ENCODE measurements at places on chromosomes 1 and 21.

DNA sequence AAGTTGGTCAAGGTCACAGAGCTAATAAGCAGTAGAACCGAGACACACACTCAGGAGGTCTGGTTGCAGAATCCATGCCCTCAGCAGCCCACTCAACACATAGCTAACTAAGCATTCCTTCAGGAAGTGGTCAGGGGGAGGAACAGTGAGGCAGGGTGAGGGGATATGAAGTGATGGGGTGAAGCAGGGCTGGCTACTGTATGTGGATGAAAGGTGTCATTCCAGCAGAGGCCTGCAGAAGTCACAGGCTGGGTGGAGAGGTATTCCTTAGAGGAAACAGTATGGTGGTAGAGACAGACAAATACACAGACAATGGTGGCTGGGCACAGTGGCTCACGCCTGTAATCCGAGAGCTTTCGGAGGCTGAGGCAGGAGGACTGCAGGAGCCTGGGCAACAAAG is 14.1 kb downstream of the TMCO4 start:
- DNase-seq: no peak

- DNase-seq: no peak
These were observed 175.9 kb downstream of the DPYD start for GRCh38 chr1:97744977-97745376.

GRCh38 chr21:26491663-26492062 is 81.4 kb downstream of the CYYR1 start:
- no peak for DNase-seq

DNA sequence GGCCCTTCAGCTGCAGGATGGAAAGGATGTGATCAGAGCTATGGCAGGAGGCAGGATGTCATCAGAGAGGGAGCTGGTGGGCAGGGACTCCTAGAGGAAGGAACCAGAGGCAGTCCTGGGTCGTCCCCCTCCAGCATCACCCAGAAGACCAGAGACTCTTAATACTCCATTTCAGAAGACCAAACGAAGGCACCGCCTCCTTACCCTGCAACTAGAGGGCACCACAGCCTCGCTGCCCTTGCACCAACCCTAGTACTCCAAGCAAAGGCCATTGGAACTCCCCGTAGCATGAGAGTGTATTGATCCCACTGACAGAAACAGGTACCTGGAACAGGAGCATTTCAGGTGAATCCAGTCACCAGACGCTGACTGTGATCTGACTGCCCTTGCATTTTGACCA is 598.1 kb downstream of the NPHP4 start:
- no peak for DNase-seq

GRCh38 chr1:175539986-175540385 is 203.4 kb downstream of the TNR start:
- no peak for DNase-seq

- DNase-seq: no peak
These were observed 896.3 kb downstream of the TTLL7 start for GRCh38 chr1:83102630-83103071.

DNA sequence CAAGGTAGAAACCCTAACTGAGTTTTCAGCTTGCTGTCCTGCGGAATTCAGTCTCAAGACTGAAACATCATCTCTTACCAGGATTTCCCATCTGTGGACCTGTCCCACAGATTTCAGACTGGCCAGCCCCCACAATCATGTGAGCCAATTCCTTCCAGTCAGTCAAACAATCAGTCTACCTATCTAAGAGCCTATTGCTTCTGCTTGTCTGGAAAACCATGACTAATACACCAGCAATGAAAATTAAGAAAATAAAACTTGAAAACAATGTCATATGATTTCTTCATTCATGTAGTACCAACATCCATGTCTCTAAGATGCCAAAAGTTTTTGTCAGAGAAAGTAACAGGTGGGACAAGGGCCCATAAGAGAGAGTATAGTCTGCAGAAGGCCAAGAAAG is 57.6 kb upstream of the CRB1 start:
- DNase-seq: no peak

- no peak for DNase-seq
These were observed 447 bp upstream of the PAQR6 start for GRCh38 chr1:156248323-156248683.

DNA sequence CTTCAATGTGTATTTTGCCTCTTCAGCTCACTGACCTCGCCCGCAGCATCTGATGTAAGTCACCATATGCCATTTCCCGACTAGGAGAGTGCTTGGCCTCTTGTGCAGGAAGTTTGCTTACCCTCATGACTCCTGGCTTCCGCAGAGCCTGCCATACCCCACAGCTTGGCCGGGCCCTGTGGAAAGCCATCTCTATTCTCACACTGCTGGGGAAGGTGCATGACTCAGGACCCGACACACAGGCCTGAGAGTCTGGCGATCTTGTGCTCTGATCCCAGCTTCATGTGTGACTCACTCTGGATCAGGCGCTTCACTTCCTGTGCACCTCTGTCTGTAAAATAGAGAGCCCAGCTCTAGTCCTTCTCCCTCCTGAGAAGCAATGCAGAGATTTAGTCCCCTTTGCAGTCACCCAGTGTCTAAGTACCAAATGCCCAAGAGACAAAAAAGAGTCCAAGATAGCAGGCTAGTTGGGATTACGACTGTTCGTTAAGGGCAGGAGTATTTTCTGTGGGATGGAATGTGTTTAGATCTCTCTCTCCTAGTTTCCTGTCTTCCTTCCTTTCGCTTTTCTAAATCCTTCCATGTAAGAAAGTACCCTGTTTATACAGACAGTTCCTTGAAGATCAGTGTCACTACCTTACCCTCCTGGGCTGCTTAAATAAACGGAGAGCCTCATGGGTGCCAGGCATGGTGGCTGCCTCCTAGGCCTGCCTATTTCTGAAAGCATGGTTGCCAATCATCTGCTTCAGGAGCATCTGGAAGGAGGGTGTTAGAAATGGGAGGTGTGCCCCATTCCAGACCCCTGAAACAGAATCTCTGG is 62.8 kb upstream of the KIF26B start:
- DNase-seq: no peak

DNA sequence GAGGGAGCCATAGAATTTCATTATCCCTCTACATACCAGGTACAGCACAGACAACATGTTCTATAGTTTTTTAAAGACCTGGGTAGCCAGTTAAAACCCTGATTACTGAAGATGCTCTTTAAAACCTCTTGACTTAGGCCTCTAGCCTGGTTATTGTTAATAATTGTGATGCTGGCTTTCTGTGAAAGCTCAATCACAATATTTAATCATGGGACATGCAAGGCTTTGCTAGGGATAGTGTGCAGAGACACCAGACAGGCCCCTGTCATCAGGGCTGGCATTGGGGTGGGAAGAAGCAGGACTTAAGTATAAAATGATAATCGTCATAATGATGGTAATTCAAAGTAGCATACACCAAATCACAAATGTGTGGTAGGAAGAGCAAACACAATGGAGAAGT is 274.4 kb downstream of the PTBP2 start:
- no peak for DNase-seq

DNA sequence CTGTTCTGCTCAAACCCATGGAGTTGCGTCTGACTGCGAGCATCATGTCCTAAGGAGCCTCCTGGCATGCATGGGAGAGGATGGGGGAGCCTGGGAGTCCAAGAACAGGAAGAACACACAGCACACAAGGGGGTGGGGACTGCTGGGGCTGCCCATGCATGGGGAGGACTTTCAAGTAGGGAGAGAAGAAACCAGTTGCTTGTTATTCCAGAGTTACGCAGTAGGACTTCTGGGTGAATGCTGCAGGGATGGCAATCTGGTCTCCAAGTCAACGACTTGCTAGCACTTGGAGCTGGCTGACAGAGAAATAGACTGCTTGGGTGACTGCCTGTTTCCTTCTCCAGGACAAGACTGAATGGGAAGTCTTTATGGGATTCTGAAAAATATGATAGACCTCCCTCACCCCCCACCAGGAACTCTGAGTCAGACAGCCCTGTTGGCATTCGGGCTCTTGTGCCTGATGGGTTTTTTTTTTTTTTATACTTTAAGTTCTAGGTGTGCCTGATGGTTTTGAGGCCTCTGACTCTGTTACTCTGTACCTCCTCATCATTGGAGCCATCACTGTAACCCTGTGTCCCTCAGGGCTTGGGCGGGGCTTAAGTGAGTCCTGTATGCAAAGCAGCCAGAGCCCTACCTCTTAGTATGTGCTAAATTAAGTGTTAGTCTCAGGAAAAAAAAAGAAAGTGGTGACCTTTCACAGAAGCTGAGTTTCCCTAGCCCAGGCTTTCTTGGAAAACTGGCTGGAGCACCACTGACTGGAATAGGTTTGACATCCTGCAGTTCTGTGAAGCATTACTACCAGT is 30.3 kb downstream of the MAP3K21 start:
- DNase-seq: no peak

DNA sequence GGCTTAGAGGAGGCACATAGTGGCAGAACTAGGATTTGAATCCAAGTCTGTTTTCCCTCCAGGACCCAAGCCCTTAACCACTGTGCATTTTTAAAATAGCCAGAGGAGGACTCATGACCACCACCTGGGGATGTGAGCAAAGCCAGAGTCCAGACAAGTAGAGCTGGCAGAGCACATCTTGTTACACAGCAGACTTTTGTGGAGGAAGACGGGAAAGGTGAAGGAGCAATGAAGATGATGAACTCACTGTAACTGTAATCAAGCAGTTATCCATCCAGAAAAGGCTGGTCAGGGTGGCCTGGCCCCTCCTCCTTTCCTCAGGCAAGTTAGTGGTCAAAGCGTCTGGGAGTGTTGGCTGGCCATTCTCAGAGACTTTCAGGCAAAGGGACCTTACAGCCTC is 50.9 kb downstream of the SLC44A3 start:
- DNase-seq: no peak

DNA sequence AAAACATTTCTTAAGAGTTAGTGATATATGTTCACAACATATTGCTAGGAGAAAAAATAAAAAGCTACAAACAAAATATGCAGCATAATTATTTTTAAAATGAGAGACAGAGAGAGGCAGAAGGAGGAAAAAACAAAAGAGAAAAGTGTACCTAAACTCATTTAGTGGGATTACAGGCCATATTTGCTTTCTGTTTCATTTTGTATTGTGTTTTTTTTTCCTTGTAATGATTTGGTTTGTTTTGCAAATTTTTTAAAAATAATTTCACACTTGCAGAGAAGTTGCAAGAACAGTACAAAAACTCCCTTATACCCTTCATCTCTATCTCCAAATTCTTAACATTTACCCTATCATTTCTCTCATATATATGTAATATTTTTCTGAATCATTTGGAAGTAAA is 65.0 kb downstream of the LBR start:
- no peak for DNase-seq

GRCh38 chr1:65512967-65513780 is 92.7 kb downstream of the LEPR start:
- no peak for DNase-seq

DNA sequence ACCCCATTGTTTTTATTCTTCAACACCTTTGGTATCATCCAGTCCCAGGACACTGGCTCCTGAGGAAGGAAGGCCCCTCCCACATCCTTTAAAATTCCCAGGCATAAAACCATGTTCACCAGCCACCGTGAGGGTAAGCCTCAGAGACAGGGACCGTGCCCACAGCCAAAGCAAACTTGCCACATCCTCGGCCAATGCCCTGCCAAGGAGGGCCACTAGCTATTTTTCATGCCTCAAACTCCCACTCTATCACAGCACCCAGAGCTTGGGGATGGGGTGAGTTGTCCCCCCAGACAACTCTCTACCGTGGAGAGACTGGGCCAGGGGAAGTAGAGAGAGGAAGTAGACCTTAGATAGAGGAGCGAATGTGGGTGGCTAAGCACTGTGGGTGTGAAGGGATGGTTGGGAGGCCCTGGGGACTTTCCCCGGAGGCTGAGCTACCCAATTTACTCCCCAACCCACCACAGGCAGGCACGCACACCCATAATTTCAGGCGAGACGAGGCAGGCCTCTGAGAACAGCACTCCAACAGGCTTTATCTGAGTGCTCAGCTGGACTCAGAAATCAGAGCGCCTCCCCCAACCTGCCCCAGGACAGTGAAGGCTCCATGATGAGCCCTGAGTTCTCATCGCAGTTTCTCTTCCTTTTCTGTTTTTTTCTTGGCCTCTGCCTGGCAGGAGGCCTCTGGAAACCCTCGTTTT is 15.9 kb upstream of the BTG2 start:
- peak; percentile 96 for DNase-seq

- no peak for DNase-seq
These were observed 83.1 kb upstream of the WNT4 start for GRCh38 chr1:22225858-22226589.

- no peak for DNase-seq
These were observed 534.2 kb upstream of the PLXNA2 start for GRCh38 chr1:208778417-208778816.

- peak; percentile 54 for DNase-seq
These were observed 10.4 kb upstream of the GALE start for GRCh38 chr1:23810818-23811540.

DNA sequence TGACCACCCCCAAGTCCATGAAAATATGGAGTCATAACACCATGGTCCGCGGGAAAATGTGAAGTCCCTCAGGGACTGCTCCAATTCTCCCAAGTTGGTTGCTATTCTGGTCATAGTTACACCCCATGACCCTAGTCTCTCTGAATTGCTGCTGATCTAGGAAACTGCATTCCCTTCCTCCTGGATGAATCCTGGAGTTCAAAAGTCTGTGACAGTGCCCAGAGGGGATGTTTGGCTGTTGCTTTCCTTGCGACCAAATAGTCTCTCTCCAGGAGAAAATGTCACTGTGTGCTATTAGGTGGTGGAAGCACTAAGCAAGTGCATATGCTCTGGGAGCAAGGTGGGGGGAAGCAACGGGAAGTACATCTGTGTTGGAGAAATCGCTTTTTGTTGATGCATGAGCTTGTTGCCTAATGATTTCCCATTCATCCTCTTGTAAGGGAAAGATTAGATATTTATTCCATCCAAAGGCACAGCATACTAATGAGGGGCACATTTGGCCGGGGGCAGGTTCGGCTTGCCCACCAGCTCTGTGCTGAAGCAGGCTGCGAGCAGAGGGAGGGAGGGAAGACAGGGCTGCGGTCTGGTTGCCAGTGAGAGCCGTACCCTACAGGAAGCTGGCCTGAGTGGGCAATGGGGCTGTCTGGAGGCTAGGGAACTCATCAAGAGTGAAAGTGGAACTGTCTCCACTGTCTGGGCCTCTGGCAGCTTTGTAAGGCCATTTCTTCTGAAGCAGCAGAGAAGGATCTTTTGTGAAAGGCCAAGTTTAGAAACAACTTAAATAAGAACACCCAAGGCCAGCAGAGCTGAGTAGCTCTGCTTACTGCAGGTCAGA is 27.2 kb downstream of the SYT6 start:
- no peak for DNase-seq

DNA sequence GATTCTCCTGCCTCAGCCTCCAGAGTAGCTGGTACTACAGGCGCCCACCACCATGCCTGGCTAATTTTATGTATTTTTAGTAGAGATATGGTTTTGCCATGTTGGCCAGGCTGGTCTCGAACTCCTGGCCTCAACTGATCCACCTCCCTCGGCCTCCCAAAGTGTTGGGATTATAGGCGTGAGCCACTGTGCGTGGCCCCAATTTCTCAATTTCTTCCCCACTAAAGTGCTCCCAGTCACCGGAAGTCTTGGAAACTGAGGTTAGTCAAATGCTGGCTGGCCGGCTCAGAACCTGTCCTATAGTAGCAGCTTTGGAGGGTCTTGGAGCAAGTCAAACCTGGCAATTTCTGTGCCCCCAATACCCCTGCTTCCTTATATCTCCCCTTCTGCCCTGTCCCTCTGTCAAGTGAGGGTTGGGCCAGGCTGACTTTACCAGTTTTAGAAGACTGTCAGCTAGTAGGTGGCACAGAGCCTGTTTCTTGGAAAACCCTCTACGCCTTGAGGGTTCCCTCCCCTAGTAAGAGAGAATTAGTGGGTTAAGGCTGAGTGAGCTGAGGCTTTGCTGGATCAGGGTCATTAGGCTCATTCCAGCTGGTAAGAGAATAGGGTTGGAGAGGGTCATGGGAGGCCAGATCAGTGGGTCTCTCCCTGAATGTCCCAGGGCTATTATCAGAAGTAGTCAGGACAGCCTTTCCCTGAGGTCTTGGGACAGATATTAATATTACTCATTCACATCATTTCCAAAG is 8.3 kb upstream of the EPB41 start:
- DNase-seq: no peak
